Stimulated activated CD4-positive, alpha-beta T cell treated with anti-CD3 and anti-CD28 coated beads, Interleukin-2, amount 100 ng/mL, for 48 hours (primary cell): ENCODE measurements at places on chromosomes 5 and 9.

DNA sequence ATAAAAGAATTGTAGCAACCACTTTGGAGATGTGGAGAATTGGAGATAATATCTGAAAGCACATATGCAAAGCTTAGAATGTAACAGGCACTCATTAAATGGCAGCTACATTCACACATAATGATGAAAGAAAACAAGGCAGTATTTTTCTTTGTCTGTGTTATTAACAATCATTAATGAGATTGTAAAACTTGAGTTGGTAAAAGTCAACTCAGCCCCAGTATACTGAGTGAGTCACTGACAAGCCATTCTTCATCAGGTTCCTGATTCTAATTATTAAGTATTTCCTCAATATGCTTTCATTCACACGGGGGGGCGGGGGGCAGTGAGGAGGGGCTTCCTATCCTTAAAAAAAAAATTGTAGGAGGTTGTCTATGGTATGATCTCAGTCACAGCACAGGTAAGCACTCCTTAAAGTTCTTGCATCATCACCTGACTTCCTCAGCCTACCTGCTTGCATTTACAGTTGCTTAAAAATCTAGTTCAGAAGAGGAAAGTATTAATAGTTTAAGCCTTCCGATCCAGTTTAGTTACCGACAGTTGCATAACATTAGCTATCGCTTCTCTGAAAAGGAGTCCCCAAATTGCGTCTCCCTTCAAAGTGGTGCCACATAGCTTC is 379.8 kb downstream of the EFNA5 start:
- DNase-seq: no peak

DNA sequence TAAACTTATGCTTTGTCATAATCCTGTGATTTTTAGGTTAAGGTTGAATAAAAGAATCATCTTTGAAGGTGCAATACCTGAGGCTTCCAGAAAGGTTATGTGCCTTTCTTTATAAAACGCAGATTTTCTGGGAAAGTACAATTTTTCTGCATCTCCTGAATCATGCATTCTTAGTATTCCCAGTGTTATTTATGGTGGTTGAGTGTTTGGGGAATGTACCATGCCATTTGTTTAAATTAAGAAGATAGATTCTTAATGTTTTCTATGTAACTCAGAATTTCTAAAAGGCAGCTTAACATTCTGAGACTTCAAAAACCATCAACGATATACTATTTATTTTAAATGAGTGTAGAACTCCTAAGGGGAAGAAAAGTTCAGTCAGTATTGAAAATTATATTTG is 108.1 kb upstream of the FBN2 start:
- DNase-seq: no peak

DNA sequence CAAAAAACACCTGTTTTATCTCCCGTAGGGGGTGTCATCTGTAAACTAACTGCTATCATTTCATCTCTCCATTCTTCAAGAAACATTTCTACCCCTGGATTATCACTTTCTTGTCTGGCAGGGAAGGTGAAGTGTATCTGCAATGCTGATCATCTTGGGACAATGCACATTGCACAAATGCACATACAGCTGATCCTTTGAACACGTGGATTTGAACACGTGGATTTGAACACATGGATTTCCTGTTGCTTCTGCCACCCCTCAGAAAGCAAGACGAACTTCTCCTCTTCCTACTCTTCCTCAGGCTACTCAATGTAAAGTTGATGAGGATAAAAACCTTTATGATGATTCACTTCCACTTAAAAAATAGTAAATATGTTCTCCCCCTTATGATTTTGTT is 147.4 kb upstream of the PRLR start:
- no peak for DNase-seq

DNA sequence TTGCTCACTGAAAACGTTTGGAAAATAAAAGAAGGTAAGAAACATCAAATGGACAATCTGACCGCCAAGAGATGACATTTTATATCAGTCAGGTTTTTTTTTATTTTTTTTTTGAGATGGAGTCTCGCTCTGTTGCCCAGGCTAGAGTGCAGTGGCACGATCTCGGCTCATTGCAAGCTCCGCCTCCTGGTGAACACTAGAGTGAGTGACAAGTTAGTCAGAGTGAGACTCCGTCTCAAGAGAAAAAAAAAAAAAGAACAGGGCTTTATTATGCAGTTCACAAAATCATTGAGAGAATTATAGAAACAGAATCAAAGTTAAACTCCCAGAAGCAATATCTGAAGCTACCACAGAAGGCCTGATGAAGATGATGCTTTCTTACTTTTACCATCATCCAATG is 70.1 kb downstream of the DTWD2 start:
- DNase-seq: no peak

- DNase-seq: no peak
Observed at GRCh38 chr9:85258823-85259370, 482.9 kb downstream of the AGTPBP1 start.

GRCh38 chr9:37466037-37466709 is 923 bp upstream of the ZBTB5 start:
- peak; percentile 25 for DNase-seq

- no peak for DNase-seq
Observed at GRCh38 chr5:32302835-32303754, 9.6 kb downstream of the MTMR12 start.

DNA sequence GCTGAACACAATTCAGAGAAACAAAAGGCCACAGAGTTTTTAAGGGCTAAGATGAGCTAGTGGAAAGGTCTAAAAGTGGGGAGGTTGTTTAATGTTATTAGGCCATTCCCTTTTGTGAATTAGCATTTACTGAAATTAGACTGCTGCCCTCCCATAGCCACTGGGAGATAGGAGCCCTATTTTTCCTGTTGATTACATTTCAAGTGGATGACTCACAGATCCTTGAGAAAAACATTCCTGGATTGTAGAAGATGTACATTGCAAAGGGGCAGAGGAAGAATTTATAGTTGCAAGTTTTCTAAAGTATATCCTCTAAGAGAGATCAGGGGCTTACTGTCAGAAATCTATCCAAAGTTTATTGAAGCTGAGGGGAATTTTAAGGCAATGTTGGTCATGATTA is 367.1 kb upstream of the IZUMO3 start:
- DNase-seq: no peak

DNA sequence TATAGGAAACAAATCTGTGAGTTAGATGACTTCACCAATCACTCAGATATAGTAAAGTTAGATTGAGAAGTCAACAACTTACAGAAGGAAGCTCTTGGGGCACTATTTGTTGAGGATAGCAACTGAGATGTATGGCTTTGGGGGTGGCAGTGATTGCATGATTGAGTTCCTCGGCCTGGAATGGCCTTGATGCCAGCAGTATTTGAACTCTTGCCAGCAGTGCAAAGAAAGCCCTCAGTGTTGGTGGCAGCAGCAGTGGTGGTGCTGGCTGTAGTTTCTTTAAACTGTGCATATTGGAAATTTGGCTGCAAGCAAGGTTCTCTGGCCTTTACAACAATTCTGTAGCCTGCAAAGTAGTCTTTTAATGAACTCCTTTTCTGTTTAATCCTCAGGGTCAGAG is 41.4 kb upstream of the PJA2 start:
- DNase-seq: no peak

DNA sequence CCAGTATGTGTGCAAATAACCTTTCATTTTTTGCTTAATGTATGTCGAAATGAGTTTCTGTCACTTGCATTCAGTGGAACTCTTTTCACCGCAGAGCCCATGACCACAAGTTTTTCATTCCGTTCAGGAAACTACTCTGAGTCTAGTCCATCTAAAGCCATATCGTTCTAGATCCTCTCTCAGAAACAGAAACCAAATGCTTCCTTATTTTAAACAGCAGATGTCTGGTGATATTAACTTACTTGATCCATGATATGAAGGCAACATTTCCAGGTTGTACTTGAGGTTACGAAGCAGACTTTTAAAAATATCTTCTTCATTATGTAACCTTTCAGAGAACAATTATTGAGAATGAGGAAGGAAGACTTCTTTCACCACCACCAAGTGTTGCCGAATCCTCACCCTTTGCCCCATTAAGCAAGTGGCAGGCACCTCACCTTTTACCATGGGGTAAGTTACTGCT is 72.4 kb upstream of the GNAQ start:
- no peak for DNase-seq

GRCh38 chr9:113299800-113300292 is 3.3 kb downstream of the RNF183 start:
- no peak for DNase-seq

GRCh38 chr5:154118893-154119336 is 71.6 kb upstream of the GALNT10 start:
- DNase-seq: no peak

DNA sequence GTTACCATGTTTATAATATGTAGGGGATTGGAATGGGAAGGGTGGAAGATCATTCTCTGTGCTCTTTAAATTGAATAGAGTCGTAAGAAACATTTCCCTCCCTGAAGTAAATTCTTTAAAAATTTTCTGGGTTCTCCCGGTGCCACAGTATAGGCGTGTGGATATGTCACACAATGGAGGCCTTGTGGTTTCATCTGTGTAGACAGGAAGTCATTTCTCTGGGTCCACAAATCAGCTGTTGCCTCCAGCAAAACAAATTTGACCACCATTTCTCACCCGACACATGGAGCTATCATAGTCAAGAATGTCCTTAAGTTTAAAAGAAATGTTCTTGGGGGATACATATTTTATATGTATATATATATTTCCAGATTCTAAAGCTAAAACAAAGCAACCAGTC is 17.4 kb downstream of the CEP78 start:
- DNase-seq: no peak

DNA sequence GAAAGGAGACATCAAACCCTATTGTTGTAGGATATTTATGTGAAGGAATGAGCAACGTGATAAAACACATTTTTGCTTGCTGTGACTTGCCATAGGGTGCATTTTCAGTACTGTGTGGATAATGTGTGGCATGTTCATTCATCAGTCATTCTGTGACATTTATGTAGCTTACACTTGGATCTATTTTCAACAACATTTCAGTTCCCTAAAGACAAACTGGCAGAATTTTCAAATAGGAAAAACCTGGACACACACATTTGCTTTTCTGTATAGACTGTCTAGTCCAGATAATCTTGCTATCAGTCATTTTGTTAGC is 127.7 kb downstream of the TMC1 start:
- DNase-seq: no peak

DNA sequence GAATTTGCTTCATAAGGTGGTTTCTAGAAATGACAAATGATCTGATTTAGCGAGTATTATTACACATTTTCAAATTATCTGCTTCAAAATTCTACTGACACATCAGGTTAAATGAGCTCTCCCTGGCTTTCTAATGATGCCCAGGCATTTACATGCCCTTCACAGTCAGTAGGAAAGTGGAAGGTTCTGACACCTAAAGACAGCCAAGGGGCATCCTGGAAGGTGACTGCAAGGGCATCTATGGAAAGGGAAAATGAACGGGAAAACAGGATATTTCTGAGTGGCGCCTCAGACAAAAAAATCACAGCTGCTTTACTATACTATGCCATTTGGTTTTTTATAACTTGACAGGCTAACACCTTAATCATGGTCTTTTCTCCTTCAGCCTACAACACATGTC is 31.0 kb downstream of the ANKH start:
- no peak for DNase-seq

DNA sequence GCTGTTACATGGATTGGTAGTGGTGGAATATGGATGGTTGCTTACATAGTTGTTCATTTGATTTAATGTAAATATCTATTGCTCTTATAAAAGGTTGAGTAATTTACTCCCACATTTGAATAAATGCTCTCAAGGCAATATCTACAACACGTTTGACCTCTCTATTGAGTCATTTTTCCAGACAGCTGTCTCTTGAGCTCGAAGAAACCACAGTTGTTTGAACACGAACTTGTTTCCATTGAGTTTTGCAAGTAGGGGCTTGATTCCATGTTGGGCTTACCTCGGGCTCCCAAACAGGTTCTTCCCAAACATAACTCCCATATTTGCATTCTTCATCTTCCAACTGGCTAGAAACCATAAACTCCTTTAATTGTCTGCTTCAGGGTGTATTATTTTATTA is 115.0 kb upstream of the HMHB1 start:
- no peak for DNase-seq
